ENCODE measurements at places on chromosomes 12 and 14.

GRCh38 chr12:122333142-122334087 is 67.1 kb upstream of the VPS33A start:
- no peak for DNase-seq

GRCh38 chr12:127381043-127381668 is 885.8 kb upstream of the TMEM132C start:
- peak; percentile 17 for DNase-seq

DNA sequence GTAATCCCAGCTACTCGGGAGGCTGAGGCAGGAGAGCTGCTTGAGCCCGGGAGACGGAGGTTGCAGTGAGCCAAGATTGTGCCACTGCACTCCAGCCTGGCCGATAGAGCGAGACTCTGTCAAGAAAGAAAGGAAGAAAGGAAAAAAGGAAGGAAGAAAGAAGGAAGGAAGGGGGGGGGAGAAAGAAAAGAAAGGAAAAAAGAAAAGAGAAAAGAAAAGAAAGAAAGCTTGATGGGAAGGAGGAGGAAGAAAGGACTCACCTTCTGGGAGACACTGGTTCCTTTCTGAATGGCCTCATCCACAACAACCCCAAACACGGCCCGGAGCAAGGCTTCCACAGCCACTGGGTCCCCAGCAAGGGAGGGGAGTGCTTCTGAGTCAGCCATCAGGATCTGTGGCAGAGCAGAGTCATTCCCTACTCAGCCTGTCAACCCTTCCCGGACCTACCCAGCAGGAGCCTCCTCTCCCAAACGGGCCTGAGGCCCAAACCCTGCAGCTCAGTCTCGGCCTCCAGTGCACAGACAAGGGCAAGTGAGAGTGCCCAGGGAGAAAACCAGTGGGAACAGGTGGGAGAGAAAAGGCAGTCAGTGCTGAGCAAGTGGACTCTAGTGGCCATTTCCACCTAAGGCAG is 7.3 kb upstream of the ZNF740 start:
- DNase-seq = no peak

- no peak for DNase-seq
These were observed 15.9 kb downstream of the ZNF641 start for GRCh38 chr12:48334808-48335207.

GRCh38 chr12:92556141-92556540 is 146.6 kb upstream of the PLEKHG7 start:
- no peak for DNase-seq

GRCh38 chr12:55715833-55716581 is at the start of gene BLOC1S1:
Gene BLOC1S1 (plus strand): TSS chr12:55716046. CDS start chr12:55716052, 6 bp downstream.
- peak; percentile 29 for DNase-seq

- DNase-seq = no peak
These were observed 59.5 kb upstream of the TMX1 start for GRCh38 chr14:51180577-51180976.

GRCh38 chr12:82525616-82526015 is 161.1 kb upstream of the TMTC2 start:
- DNase-seq = no peak

DNA sequence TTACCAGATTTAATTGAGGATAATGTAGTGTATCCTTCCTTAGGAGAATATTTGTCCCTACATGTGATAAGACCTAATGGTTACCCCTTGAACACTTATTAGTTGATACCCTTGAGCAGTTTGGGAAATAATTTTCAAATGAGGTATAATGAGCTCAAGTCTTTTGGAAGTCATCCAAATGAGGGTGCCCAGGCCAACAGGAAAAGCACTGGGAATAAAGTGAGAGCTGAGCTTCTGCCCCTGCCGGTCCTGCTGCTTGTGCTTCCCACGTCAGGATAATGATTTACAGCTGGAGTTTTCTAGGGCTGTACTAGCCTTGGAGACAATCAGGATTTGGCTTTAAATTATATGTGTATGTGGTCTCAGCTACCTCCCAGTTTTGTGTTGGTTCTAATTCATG is 178.8 kb upstream of the FRMD6 start:
- no peak for DNase-seq

DNA sequence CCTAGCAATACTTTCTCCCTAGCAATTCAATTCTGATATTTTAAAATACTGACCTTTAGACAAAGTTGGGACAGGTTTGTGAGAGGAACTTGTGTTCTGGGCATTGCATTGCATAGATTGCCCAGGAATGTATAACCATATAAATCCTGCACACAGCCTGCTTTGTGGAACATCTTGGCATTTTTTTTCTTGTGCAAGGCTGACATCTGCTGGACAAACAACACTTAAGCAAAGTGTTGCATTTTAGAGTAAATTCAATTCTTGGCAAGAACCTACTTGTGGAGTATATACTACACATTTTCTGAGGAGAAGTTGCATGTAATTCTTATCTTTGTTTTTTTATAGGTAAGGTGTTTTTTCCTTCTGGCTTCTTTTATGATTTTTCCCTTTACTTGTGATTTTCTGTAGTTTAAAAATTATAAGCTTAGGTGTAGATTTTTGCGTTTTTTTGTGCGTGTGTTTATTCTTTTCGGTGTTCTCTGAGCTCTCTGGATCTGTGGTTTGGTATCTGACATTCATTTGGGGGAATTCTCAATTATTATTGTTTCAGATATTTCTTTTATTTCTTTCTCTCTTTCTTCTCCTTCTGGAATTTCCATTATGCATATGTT is 26.4 kb downstream of the TESPA1 start:
- no peak for DNase-seq

Data from GOT3 (cell line).